H7 (cell line): ENCODE measurements at places on chromosomes 13 and 19.
A peak's percentile ranks its signal among the peaks of the same experiment; 100 is the strongest.

DNA sequence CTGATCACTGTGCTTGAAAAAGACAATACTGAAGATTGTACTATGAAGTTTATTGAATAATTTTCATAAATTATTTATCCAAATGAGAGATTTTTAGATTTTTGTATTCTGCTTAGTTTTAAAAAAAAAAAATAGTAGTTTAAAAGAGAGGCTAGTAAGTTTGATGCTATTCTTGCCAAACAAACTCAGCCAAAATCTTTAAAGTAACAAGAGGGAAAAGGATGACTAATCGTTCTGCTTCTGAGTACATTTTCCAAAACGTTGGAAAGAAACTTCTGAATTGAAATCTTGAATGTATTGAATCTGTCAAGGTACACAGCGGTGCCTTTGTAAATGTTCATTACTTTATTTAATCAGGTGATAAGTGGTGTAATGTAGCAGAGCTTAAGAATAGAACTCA is 34.4 kb downstream of the NUP58 start:
- DNase-seq, result no peak

DNA sequence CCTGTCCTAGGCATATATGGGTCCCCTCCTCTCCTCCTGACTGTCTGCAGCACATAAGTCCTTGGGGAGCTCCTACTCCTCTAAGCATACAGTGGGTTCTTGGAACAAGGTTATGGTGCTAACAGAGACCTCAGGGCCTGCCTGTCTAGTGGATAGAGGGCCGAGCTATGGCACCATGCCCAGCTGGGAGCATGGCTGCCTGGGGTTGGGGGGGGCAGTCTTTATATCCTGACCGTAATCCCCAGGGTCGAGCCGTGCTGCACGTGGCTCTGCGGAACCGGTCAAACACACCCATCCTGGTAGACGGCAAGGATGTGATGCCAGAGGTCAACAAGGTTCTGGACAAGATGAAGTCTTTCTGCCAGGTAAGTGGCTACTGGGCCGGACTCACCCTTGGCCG is 3.3 kb downstream of the GPI start:
- DNase-seq, result no peak

GRCh38 chr13:44320611-44321010 is 53.0 kb upstream of the SERP2 start:
- DNase-seq, result no peak

- peak; percentile 49 for DNase-seq
Measured at GRCh38 chr13:44969551-44970484, 19.5 kb downstream of the NUFIP1 start.

GRCh38 chr13:36166046-36166445 is 34.9 kb upstream of the DCLK1 start:
- no peak for DNase-seq

- DNase-seq, result no peak
Measured at GRCh38 chr13:80214050-80214449, 126.9 kb downstream of the SPRY2 start.

DNA sequence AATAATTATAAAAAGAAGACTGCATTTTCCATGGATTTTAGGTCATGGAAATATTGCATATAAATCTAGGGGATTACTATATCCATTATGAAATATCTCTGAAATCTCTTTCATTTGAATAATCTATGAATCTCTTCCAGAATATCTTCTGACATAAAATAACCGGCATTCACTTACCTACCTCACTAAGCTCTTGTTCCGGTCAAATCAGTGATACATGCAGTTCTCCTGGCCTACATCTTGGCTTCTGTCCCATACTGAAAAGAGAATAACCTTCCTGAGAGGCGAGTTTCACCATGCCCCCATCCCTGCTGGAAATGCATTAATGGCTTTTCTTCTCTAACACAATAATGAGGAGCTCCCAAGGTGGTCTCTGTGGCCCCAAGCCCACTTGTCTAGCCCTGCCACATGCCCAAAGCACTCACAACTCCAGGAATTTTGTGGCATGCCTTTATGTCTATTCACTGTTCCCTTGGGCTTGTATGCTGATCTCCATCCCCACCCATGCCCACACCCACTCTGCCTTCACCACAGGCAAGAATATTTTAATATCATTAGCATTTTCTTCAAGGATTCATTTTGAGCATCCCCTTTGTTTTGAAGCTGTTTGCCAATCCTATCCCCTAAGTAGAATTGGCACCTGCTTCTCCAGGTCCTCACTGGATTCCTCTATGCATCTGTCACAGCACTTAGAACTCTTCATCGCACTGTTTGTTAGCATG is 401.6 kb downstream of the COG6 start:
- DNase-seq, result no peak

GRCh38 chr13:96002322-96003131 is 50.7 kb downstream of the UGGT2 start:
- DNase-seq, result no peak

DNA sequence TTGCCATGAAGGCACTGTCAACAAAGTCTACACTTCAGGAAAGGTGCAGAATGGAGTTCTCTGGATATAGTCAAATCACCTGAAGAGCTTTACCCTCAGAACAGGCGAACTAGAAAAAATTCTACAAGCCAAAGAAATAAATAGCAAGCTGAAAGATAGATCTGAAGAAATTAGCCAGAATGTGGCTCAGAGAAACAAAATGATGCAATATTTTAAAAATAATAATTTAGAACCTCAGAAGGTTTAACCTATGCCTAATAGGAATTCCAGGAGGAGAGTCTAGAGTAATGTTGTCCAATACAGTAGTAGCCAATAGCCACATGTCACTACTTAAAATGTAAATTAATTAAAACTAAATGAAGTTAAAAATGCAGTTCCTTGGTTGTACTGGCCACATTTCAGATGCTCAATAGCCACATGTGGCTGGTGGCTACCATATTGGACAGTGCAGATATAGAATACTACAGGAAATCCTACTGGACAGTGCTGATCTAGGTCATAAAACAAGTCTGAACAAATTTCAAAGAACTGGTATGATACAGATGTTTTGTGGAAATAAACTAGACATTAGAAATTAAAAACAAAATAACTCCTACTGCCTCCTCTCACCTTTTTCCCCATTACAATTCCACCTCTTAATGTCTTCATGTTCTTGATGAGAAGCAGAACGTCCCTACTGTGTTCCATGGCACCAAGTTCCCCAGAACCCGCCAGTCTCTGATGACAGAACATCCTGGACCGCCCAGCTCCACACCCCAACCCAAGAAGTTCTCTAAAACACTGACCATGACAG is 679 bp upstream of the CDADC1 start:
- DNase-seq, result no peak

DNA sequence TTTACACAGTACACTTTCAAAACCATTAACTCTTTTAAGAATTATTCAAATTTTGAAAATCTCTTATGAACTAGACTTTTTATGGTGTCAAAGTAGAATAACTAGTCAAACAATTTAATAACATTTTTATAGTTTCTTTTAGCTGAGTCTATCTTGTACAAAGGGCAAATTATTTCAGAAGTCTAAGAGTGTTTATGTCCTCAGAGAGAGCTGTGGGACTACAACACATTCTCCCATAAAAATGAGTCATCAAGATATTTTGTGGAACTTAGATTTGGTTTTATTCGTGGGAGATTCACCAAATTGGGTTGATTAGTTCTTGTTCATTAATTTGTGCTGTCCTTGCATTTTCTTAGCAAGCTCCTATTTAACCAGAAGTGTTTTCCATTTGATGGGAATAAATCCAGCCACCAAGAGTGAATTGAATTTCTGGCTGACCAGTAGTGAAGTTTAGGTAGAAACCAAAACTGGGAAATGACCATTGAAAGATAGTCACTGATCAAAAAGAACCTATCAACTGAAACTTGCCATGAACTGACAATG is 291.0 kb downstream of the DLEU7 start:
- DNase-seq, result no peak

- DNase-seq, result peak; percentile 9
Measured at GRCh38 chr19:14059652-14060155, 2.2 kb downstream of the PALM3 start.

GRCh38 chr19:3949294-3949693 is 16.4 kb downstream of the NMRK2 start:
- DNase-seq, result peak; percentile 49

DNA sequence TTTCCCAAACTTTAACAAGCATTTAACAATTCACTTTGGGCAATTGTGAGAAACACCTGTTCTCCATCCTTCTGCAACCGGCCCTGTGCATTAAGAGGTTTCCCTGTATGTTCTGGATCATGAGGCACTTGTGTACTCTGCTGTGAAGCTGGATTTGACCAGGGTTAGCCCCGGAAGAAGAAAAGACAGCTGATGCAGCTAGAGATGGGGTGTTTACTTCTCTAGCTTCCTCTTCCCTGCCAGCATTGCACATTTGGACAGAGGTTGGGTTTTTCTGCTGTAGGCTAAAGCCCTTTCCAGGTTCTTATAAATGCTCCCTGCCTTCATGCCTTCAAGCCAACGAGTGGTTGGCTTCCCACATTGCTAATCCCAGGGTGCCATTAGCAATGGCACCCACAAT is 20.9 kb downstream of the MBD3L2B start:
- no peak for DNase-seq

DNA sequence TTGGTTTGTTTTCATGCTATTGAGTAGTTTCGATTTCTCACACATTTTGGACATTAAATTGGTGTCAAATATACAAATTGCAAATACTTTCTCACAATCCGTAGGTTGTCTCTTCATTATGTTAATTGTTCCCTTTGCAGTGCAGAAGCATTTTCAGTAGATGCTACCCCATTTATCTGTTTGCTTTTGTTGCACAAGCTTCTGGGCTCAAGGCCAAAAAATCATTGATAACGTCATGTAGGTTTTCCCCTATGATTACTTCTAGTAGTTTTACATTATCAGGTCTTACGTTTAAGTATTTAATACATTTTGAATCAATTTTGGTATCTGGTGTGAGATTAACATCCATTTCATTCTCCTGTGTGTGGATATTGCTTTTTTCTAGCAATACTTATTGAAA is 14.0 kb upstream of the ZNF347 start:
- DNase-seq, result no peak

GRCh38 chr19:13036366-13036976 is 41.2 kb downstream of the NFIX start:
- no peak for DNase-seq

GRCh38 chr13:24083141-24083540 is 77.4 kb upstream of the SPATA13 start:
- DNase-seq, result no peak

DNA sequence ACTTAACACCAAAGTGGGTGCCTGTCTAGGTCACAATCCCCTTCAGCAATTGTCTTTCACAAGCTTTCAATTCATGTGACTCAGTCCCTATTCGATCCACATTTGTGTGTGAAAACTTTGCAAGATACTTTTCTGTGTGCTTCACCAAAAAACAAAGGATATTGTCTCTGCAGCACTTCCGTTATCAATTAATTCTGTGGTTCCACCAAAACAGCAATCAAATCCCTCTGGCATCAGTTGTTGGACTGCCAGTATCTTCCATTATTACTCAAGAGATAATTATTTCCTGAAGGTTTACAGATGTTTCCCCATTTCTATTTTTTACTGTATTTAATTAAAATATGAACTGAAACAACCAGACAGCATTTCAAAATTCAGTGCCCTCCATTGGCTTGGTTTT is 481.4 kb downstream of the SUCLA2 start:
- no peak for DNase-seq

DNA sequence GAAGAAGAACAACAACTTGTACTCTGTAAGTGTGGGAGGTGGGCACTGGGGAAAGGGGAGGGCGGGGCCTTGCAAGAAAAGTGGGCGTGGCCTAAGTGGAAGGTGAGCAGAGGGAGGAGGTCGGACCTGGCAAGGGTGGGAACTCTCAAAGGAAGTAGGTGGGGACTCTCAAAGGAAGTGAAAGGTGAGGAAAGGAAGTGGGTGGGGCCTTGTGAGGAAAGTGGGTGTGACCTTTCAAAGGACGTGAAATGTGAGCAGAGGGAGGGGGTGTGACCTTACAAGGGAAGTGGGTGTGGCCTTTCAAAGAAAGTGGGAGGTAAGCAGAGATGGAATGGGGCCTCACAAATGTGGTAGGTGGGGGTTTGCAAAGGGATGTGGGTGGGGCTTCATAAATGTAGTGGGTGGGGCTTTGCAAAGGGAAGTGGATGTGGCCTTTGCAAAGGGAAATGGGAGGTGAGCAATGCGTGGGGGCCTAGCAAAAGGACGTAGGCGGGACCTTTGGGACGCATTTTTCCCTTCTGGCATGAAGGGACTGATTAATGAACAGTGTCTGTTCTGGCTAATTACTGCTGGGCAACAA is 25.9 kb downstream of the ACSBG2 start:
- peak; percentile 68 for DNase-seq

DNA sequence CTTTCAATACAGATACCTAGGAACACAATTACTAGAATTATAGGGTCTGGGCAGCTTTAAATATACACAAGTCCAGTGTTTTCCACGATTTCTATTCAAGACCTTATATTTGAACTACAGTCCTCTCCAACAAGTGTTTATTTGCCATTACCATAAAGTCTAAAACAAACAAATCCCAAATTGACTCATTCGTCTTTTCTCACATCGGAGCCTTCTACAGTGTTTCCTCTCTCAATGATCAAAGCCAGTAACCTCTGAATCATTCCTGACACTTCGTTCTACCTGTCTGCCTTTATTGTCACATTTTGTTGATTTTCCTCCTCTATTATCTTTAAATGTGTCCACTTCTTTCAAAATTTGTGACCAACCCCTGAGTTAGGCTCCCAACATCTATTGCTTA is 1356.5 kb upstream of the SLC10A2 start:
- no peak for DNase-seq

GRCh38 chr13:94234738-94235137 is 244.7 kb downstream of the DCT start:
- no peak for DNase-seq

- DNase-seq, result peak; percentile 33
Measured at GRCh38 chr19:6269101-6269886, 10.5 kb downstream of the MLLT1 start.

DNA sequence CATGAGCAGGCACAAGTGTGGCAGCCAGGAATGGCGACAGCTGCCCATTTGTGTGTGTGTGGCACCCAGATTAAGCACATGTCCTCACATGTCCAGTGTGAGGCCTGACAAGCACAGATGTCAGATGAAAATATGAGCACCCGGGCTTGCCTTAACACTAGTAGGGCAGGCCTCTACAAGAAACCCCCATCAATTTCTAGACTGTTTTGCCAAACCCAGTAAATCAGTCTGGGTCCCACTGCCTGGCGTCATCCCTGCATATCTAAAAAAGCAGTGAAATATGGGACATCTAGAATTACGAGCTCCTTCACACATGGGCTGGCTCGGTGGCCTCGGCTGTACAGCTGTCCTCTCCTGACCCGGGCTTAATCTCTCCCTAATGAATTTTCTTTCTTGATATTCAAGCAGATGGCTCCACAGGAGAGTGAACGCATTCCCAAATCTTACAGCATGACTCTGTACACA is 432.7 kb downstream of the FOXO1 start:
- DNase-seq, result no peak

- DNase-seq, result no peak
Measured at GRCh38 chr13:50580684-50581305, 262.7 kb downstream of the DLEU7 start.

GRCh38 chr13:110109910-110110309 is 197.0 kb downstream of the COL4A1 start:
- peak; percentile 80 for DNase-seq
